ENCODE measurements at places on chromosomes 5 and 9.
A peak's percentile ranks its signal among the peaks of the same experiment; 100 is the strongest.

- DNase-seq: no peak
These were observed 10.3 kb downstream of the PTPA start for GRCh38 chr9:129121483-129121882.

DNA sequence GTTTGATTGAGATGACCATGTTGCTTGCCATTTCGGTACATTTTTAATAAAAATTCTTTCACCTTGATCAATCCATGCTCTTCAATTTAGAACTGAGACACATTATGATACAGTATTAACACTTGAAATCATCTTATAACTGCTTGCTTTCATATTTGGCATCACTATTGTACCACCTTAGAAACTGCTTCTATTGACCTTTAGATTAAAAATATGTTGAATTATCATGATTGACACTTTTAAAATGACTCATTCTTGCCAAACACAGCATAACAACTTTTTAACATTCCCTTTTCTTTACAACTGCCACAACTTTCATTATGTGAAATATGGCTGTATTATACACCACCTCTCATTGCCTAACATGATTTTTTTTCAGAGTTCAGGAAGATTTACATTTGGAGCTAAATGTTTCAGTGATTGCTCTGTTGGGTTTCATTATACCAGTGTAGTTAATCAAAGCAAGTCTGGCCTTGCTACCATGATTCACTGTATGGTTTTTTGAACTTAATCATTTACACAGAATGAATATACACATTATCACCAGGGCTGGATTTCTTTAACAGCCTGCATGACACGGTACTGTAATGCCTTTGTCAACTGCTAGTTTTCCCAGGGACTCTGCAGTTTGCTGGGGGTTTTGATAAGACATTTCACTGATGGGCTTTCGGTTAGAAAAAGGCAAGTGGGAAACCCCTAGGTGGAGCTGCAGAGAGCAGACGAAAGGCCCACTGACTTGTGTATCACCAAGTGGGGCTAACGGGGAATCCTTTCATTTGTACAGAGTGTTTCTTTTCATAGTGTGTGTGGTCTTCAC is 93.6 kb upstream of the TLE4 start:
- peak; percentile 31 for DNase-seq

GRCh38 chr9:96420468-96421219 is 2.5 kb upstream of the ZNF367 start:
- DNase-seq: no peak

- DNase-seq: no peak
These were observed 57.3 kb downstream of the TRIP13 start for GRCh38 chr5:949815-950560.

DNA sequence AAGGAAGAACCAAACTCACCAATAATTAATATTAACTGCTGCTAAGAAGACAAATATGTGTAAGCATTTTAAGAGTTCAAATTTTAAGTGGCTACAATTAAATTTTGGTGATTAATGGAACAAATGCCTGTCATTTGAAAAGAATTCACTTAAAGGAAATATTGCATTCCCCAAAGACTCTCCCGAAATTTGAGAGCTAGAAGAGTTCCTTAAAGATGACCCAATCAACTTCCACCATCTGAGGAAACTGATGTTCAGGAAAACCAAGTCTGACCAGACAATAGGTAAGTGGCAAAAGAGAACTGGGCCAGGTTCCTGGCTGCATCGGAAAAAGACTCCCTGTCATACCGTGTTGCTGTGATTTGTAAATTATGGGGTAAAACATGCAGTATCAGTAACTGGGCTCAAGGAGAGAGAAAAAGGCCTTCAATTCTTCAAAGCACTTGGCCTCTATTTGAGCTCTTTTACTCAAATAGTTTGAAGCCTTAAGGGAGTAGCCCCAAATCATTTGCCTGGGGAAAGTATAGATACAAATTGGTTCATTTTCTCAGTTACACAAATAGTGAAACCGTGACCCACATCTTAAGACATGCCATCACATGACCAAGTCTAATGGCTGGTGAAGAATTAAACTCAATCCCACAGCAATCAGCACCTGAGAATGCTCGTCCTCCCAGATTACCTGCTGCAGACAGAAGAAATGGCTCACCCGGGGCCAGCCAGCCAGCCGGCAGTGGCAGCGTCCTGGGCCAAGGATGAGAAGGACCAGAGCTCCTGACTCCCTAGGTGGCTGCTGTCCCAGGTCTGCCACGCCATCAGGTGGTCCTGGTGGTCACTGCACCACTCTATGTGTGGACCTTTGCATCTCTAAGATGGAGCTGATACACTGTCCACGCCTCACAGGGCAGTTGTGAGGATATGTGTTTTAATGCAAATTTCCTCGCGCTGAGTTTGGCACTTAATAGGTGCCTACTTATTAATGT is 162.9 kb downstream of the TTLL11 start:
- peak; percentile 56 for DNase-seq

DNA sequence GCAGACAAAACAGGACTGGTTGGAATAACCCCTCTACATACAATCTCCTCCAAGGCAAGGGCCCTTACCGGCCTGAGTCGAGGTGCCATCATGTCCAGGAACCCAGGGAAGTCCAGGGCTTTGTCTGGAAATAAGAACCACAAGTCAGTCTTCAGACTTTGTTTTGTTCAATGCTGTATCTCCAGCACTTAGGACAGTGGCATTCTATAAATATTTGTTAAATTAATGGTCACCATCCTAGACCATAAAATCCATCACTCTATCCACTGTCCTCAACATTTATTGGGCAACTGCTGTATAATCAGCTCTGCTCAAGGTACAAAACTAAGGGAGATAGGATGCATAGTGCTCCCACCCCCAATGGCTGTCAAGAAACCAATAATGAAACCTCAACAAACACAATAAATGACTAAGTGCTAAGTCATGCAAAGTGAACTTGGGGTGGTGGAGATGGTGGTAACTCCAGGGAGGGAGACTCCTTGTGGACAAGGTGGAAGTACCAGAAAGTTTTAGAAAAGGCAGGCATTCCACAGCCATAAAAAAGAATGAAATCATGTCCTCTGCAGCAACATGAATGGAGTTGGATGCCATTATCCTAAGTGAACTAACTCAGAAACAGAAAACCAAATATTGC is 5.0 kb downstream of the RELL2 start:
- no peak for DNase-seq

- no peak for DNase-seq
These were observed 57.5 kb downstream of the PSAT1 start for GRCh38 chr9:78354324-78354973.

GRCh38 chr5:119336262-119336661 is 19.6 kb upstream of the TNFAIP8 start:
- DNase-seq: no peak

DNA sequence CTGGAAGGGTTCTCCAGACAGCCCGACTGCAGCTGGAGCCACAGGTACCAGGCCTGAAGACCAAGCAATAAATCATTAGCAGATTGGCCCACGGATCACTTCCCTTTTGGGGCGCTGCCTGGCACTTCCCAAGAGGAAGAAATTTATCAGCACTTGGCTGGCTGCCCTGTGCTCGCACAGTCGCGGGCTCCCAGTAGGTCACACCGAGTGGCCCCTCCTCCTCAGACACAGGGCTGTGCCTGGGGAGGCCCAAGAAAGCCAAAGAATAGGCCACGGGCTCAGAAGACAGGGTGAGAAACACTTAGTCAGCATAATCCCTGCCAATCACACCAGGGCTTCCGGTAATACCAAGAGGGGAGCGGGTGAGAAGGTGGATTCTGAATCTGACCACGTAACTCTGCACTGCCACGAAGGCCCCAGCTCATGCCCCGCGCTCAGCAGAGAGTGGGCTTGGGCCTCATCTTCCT is 115.7 kb upstream of the MSX2 start:
- DNase-seq: no peak

GRCh38 chr5:61624553-61625136 is 292.6 kb downstream of the ZSWIM6 start:
- no peak for DNase-seq
